ENCODE measurements at places on chromosomes 2 and 18. TPM values are rescaled to one million over a fixed set of nuclear protein-coding genes. Genes with fewer than 3 reads are reported as not detected.
A peak's percentile ranks its signal among the peaks of the same experiment; 100 is the strongest.

Gene SPP2
- not detected for total RNA-seq

Gene AGXT
- total RNA-seq: 0.36 TPM

Gene TNS1
- total RNA-seq: 0.49 TPM

Gene QPCT
- total RNA-seq: 2.3 TPM

Gene EFEMP1
- total RNA-seq: 15.5 TPM

Gene IL1RN
- total RNA-seq: not detected

Gene PPP4R3B
- 50.7 TPM for total RNA-seq

Gene FSHR
- total RNA-seq: not detected

Gene NPHP1
- 7.2 TPM for total RNA-seq

Gene INHA
- total RNA-seq: 1.2 TPM

Gene GREB1L
- total RNA-seq: 11.0 TPM

Gene MAT2A
- total RNA-seq: 547 TPM

Gene EVX2
- total RNA-seq: not detected

DNA sequence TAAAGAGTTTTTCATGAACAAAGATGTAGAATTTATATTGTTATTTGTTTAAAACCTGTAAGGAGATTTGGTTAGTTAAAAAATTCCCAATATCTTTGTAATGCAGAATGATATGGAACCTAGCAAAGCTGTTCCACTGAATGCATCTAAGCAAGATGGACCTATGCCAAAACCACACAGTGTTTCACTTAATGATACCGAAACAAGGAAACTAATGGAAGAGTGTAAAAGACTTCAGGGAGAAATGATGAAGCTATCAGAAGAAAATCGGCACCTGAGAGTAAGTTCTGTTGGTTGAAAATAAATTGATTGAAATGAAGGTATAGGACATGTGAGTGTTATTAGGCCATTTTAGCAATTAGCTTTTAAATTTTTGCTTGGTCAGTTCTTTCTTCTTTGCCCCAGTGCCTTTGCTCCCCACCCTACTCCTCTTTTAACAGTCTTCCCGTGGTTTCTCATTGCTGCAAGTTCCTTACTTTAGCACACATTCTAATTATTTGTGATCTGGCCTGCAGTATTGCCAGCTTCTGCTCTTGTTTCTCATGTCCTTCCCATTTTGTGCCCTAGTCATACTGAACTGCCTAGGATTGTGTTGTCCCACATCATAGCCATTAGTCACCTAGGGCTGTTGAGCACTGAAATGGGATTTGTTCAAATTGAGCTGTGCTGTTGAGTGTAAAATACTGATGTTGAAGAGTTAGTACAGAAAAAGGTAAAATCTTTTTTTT lies 36.6 kb downstream of the VAPA start:
- no peak for DNase-seq

- no peak for DNase-seq
Measured at GRCh38 chr2:15733867-15734673, 142.4 kb downstream of the DDX1 start.

DNA sequence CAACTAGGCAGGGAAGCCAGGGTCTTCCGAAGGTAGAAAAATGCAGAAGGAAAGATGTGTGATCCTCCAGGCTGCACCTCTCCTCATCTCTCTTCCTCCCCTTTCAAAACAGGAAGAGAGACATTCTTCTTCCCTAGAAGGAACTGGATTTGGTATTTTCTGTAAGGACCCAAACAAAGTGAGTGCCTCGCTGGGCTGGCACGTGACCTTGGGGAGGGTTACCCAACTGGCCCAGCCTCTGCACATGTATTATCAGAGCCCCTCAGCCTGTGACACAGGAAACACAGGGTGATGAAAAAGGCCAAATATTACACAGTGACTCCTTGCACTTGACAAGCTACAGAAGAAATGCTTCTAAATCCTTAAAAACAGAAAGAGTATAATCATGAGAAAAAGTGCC lies 2.3 kb downstream of the HJURP start:
- DNase-seq: no peak

DNA sequence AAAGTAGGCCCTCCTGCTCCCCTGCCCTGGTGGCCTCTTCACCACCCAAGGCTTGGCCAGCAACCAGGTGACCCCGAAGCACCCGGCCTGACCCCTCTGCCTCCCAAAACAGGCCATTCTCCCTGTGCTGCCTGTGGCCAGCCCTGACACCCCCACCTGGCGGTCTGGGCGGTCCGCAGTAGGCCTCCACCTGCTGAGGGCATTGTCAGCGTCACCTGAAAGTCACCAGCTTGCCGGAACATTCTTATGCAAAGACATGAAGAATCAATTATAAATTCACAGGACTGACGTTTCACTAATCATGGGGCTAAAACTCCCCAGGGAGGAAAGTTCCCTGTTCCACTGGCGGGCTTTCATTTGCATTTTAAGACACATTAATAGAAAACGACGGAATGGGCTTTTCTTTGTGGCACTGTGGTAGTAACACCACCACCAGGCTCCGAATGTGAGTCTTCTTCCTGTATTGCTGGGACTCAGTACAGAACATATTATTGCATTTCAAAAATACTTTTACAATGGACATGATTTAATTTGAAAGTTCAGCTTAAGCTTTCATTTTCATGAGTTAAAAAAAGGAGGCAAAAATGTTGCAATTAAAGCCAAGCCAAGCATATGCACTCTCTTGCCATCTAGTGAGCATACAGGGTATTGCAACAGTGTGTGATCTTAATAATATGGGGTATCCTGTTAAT lies 57.4 kb downstream of the ADI1 start:
- DNase-seq: peak; percentile 33

DNA sequence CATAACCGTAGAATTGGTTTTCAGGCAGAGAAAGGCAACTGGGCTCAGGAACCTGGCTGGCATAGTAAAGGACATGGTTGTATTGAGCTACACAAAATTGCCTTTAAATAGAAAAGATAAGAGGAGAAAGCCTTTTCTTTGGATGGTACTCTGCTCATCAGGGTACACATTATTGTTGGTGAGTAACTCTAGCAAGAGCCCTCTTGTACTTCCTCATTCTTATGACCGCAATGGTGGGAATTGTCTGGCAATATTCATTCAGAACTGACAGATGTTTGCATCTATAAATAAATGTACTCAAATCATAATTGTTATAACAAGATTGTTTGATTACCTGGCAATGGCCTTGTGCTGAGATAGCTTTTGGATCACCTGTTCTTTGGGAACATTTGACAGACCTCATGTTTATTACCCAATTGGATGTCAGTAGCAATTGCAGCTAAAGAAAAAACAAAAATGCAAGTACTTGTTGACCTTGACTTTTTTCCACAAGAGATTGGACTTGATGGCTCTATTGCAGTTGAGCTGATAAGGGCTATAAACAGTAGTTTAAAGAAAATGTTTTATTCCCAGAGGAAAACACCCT lies 43.9 kb downstream of the MEIS1 start:
- DNase-seq: no peak

DNA sequence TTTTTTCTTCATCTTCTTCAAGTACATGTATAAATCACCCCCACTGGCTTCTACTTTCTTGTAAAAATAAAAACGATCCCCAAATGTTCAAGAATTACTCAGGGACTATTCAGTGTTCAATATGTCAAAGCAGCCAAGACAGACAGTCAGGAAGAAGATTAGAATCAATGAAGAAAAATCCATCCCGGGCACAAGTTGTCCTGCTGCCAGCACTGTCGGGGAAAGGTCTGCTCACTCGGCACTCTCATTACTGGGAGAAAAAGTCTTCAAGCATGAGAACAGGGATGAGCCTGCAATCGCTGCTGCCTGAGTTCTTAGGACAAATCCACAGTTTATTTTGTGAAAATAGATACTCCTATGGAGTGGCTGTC lies 482.8 kb upstream of the KLHL29 start:
- no peak for DNase-seq

- DNase-seq: no peak
Measured at GRCh38 chr2:138395565-138396306, 105.8 kb upstream of the SPOPL start.

- DNase-seq: no peak
Measured at GRCh38 chr18:23077493-23078256, 57.6 kb upstream of the CABLES1 start.

- DNase-seq: no peak
Measured at GRCh38 chr2:54924121-54924520, 126.1 kb downstream of the RTN4 start.

DNA sequence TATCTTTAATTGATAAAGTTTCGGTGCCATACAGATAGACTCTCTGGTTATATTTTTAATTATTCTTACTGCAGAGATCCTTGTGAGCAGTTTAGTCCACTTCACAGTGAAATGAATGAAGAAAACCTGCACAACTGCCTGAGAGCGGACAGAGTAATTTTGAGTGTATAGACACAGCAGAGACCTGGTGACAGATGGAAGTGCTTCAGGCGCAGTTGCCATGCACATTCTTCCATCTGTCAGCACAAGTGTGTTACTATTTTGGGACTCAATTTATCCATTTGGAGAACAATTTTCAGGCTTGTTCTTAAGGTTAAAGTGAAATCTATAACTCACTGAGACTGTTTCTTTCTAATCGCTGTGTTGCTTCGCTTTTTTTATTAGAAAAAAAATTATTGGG lies 147.8 kb upstream of the SPHKAP start:
- no peak for DNase-seq

- no peak for DNase-seq
Measured at GRCh38 chr2:84427235-84428138, 31.6 kb downstream of the SUCLG1 start.

DNA sequence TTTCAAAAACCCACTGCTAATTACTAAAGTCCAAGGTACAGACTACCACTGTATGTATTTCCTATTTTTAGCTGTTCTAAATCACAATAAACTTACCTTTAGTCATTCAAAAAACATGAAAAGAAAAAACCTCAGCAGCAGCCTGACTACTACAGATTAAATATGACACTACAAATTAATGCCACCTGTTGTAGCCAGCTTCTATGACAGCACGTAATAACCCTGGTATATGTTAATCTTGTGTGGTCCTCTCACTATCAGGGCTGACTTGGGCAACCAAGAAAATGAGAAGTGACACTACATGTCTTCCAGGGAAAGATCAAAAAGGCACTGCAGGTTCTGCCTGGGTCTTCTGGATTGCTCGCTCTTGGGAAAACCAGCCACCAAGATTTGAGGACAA lies 90.6 kb upstream of the FAM124B start:
- DNase-seq: no peak

DNA sequence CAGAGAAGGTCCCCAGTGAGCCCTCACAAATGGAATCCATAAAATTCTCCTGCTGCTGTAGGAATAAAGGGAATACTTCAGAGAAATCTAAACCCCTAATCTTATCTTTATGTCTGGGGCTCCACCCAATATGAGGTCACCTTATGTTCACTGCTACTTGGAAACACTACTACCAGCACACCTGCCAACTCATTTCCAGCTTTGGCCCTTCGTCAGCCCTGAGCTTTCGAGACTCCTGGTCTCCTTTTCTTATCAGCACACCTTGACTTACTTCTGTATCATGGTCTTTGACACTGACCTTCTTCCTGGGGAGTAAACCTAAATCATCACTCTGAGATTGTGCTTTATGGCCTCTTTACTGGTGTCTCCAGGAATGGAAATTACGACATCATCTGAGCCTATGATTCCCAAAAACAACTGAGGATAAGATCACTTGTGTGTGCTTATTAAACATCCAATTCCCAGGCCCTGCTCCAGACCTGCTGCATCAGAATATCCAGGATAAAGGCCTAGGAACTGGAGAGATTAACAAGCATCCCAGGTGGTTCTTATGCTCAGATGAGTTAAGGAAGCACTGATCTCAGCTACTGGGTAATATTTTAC lies 22.2 kb upstream of the ASNSD1 start:
- DNase-seq: no peak

DNA sequence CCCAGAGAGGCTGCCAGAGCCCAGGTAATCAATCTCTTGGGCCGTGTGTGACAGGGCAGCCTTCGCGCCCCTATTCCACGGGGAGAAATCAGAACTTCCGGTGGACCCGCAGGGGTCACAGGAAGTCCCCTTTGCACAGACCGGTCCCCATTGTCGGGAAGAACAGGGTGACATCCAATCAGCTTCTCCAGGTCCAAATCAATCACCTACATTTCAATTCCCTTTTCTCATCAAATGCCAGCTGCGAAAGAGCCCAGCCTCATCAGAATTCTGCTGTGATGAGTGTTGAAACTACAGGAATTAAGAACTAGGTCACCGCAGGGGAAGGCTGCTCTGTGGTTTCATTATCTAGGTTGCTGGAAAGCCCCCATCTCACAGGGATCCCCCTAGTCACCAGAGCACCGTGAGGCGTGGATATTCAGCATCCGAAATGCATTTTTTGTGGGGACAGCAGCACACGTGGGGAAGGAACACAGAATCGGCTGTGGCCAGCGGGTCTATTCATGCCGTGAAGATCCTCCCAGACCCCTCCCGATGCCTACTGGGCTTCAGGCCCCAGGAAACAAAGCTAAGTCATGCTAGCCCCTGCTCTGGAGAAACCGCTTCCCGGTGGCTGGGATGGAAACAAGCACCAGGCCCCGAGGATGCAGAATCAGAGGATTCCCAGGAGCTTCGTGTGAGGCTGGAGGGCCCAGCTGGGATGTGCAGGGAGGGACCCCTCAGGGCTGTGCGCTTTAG lies 193.7 kb upstream of the ID2 start:
- DNase-seq: no peak

DNA sequence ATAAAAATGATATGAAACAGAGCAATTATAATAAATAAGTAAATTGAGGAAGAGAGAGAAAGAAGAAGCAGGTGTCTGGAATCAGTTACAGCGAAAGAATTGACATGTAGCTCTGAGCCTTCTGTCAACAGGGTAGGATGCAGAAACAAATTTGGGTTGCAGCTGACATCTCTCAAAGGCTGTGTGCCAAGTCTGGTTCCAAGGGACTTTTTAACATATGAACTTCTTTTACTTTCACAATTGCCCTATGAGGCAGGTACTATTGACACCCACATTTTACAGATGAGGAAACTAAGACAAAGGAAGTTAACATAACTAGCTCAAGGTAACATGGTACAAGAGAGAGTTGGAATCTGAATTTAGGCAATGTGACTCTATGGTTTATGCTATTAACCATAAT lies 260.0 kb downstream of the ASXL3 start:
- no peak for DNase-seq

GRCh38 chr2:18454692-18455235 lies 105.7 kb downstream of the RDH14 start:
- no peak for DNase-seq

- DNase-seq: no peak
Measured at GRCh38 chr18:72999971-73000607, 132.3 kb upstream of the NETO1 start.

GRCh38 chr2:127674241-127675209 lies 805 bp downstream of the LIMS2 start:
- DNase-seq: no peak
